ENCODE measurements at places on chromosomes 2 and 18.

GRCh38 chr2:171056307-171056706, 104.4 kb downstream of the TLK1 start:
- DNase-seq: no peak

- DNase-seq: no peak
Observed at GRCh38 chr2:112034924-112035323, 20.1 kb upstream of the TMEM87B start.

- DNase-seq: no peak
Observed at GRCh38 chr2:85662899-85663593, 5.0 kb downstream of the SFTPB start.

GRCh38 chr2:16658076-16658739, 7.4 kb downstream of the CYRIA start:
- no peak for DNase-seq

DNA sequence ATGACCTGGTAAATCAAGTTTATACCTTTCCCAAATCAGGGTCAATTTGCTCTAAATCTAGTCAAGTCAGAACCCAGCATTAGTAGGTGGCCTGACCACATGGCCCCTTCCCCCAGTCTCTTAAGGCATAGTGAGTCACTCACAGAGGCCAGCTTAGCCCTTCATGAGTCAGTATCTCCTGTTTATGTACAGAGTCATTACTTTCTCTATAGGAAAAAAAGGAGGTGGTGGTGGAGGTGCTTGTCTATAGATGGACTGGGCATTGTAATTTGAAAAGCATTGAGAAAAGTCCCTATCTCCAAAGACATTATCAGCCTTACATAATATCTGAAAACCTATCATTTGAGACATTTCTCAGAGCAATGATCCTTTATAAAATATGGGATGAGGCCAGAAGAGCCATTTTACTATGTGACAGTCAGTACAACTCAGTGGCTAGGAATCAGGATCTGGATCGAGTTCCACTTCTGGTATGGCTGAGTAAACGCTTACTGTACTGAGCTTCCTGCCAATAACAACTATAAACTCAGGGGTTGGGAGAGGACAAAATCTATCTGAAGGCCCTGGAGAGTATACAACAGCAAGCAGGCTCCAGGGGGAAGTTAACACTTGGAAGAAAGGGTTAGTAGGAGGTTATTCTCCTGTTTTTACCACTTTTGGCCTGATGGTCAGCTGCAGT, 22.5 kb upstream of the SIGLEC15 start:
- DNase-seq: no peak

- DNase-seq: no peak
Observed at GRCh38 chr2:189254268-189254883, 74.8 kb upstream of the COL5A2 start.

- DNase-seq: no peak
Observed at GRCh38 chr2:177771191-177771590, 301.4 kb downstream of the PDE11A start.

DNA sequence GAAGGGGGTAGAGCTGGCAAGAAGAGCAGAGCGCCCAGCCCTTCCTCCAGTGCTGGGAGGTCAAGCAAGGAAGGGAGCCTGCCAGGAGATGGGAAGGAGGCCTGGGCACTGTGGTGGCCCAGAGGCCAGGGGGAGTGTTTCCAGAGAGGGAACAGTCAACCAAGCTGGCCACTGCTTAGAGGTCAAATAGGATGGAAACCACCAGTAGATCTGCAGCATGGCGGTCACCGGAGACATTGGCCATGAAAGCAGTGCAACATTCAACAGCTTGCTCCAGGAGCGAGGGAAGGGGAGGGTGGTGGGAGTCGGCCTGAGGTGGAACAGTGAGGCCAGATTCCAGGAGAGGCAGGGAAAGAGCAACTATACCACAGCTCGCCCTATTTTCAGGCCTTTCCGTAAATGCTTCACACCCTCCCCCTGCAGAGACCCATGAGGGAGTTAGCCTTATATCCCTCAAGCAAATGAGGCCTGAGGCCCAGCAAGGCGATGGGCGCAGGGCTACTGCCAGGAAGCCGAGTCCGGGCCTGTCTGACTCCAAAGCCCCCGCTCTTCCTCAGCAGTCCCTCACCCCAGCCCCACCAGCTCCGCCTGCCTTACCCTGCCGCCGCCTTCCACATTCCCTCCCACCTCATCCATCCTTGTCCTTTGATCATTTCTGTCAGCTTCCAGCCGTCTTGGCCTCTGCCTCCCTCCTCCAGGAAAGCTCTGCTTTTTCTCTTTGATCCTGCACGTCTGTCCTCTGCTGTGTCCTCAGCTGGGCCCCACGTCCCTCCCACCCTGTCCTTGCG, 17.0 kb downstream of the KCNK3 start:
- no peak for DNase-seq

GRCh38 chr2:230668184-230668938, 44.3 kb upstream of the CAB39 start:
- peak; percentile 43 for DNase-seq

DNA sequence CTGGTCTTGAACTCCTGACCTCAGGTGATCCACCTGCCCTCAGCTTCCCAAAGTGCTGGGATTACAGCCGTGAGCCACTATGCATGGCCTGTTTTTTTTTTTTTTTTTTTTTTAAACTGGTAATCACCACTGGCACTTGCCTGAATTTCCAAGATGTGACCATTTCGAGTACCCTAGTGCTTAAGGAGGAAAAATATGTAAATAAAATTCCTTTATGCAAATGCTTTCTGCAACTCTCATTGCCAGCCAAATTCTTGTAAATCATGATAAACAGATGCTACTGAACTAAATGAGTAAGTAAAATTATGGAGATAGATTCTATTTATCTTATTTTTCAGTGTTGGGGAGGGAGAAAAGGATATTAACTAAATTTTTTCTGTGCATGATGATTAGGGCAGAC, 18.6 kb downstream of the CDCA7 start:
- DNase-seq: no peak

DNA sequence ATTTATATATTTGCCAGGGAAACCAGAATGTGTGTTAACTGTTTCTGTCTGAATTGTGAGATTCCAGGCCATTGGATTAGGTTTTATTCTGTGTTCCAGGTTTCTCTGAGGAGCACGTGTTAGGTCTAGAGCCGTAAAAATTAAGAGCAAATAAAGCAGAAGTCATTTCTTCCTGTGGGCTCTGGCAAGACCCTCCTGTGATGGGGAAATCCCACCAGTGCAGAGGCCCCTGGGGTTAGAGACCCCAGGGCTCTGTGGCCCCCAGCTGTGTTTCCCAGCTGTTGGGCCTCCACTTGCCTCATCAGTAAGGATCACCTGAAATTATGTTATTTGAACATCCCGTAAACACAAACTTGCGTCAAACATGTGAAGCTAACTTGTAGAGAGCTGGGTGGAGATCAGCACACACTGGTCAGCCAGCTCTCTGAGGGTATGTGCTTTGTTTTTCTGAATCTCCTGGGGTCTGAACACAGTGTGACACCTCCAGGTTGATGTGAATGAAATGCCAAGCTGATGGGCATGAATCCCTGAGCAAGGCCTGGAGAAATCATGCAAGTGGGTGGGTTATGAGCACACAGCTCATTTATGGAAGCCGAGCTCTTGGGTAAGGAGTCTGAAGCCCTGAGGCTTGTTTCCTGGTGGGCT, 50.3 kb downstream of the HK2 start:
- no peak for DNase-seq

DNA sequence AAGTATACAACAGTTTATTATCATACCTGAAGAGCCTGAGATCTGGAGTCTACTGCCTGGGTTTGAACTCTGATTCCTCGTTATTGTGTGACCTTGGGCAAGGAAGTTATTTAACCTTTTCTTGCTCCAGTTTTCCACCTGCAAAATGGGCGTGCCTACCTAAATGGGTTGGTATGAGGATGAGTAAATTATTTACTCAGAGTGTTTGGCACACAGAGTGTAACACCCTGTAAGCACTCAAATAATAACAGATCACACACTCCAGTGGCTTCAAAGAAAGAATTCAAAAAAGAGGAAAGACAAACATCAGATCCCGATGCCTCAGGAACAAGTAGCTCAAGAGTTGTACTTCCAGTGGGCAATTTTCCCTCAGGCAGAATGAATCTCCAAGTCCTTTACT, 2.4 kb downstream of the SRD5A2 start:
- no peak for DNase-seq

- no peak for DNase-seq
Observed at GRCh38 chr18:53586923-53587322, 637.5 kb downstream of the MBD2 start.

GRCh38 chr2:69260666-69261065, 126.4 kb downstream of the GFPT1 start:
- DNase-seq: no peak

- no peak for DNase-seq
Observed at GRCh38 chr18:31101183-31102024, 817 bp downstream of the DSC2 start.

DNA sequence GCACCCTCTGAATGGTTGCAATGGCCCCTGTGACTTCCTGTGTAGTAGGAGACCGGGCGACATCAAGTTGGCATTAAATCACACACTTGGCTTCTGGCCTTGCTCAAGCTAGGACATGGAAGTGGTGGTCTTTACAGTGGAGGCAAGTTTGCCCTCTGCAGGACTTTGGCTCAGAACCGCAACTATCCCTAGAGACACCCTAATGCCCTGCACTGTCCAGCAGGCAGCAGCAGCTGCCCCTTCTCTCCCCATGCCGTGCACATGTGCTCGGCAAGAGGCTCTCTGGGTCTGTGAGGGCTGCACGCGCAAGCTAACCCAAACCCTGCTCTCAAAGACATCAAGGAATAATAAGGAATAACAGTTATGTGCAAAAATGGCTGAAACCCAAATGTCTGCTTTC, 106.5 kb downstream of the COL6A3 start:
- DNase-seq: no peak

GRCh38 chr2:25358836-25359235, 17.1 kb upstream of the DNMT3A start:
- no peak for DNase-seq

DNA sequence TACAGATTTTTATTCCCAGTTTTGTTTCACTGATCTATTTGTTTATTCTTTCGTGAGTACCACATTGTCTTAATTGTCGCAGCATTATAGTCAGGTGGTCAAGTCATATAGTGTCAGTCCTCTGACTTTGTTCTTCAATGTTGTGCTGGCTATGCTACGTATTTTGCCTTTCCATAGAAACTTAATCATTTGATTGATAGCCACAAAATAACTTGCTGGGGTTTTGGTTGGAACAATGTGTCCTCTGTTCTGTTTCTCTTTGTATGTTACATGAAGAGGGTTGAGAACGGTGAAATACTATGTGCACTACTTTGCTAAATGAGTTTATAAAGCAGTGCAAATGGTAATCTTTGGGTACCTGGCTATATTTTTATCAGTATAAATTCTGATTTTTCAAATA, 64.9 kb upstream of the TTC27 start:
- DNase-seq: no peak

DNA sequence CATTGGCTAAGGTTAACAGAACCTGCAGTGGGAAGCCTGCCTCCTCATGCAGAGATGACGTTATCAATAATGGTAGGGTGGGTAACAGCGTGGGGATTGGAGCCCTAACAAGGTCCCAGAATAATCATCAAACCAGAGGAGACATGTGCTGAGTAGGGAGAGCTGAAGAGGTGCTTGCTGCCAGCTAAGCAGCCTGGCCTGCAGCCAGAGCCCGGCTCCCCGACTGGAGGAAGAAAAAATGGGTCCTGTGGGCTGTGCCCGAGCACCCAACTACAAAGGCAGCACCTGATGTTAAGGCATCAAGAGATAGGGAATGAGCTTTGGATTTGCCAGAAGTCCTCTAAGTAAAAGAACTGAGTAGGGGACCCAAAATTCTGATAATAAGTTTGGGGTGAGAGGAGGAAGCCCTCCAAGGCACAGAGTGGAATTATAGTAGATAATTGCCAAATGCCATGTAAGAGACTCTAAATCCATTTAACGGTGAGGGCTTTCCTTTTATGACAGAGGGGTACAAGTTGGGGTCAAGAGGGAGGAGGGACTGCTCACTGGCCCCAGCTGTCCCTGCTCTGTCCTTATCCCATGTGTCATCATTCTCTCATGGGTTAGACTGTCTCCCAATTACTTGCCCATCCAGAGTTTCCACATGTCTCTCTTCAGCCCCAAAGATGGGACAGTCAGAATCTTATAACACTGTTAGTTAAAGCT, 156.1 kb downstream of the ANTXR1 start:
- DNase-seq: no peak

DNA sequence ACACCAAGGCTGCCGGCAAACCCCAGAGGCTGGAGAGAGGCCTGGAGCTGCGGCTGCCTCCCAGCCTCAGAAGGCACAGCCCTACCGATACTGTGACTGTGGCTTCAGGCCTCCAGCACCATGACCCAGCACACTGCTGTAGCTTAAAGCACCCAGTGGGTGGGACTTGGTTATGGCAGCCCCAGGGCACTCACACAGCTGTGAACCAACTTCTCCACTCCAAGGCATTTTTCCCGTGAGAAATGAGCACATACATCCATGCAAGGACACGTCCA, 199.5 kb downstream of the NDUFA10 start:
- no peak for DNase-seq

- DNase-seq: no peak
Observed at GRCh38 chr2:160635488-160635887, 141.9 kb upstream of the RBMS1 start.

DNA sequence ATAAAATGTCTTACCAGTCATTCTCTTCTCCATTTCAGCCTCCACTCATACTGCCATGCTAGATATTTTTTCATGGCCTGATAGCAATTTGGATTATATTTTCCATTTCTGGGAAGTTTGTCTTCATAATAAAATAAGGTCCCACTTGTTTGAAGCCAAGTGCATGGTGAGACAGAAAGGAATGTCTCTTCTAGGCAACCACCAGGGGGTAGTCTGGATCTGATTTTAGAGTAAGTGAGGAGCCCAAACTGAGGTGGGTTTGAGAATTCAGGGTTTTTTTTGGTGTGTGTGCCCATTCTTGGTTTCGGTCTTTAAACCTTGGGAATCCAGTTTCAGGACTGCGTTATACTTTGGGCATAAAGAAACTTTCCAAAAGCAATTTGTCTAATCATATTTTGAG, 315.5 kb downstream of the RPRM start:
- DNase-seq: no peak

- no peak for DNase-seq
Observed at GRCh38 chr2:168734199-168734760, 68.2 kb upstream of the NOSTRIN start.

DNA sequence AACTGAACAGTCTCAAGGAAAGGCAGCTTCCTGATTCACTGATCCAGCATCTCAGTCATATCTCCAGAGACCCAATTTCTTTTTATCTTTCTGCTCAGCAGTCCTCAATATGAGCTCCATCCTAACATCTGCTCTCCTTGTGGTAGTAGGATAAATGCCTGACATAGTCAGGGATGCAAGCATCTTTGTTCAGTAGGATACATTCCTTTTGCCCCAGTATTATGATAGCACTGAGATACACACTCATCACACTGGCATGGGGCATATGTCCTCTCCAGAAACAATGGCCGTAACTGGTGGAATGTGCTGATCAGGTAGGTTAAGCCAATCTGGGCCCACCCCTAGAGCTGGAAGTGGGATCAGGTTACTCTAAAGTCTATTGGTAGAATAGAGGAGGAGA, 207.2 kb downstream of the ETAA1 start:
- DNase-seq: no peak

DNA sequence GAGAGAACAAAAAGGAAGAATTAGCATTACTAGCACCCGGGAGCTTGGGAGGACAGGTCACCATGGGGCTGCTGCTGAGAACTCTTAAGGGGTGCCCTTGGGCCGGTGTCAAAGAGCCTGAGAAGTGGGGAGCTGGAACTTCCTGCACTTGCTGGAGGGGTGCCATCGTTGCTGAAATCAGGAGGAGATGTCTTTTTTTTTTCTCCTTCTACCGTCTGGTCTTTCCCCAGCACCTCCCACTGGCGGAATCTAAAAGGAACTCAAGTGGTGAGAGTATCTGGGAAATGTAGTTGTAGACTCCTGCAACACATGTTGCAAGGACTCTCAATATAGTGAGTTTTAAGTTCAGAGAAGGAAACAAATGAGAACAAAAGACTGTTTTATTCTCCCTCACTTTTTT, 6.1 kb upstream of the AMMECR1L start:
- DNase-seq: no peak

Measured in immature natural killer cell (primary cell).